ENCODE measurements at places on chromosomes 6 and 20. TPM values are rescaled to one million over a fixed set of nuclear protein-coding genes. Genes with fewer than 3 reads are reported as not detected.

DNA sequence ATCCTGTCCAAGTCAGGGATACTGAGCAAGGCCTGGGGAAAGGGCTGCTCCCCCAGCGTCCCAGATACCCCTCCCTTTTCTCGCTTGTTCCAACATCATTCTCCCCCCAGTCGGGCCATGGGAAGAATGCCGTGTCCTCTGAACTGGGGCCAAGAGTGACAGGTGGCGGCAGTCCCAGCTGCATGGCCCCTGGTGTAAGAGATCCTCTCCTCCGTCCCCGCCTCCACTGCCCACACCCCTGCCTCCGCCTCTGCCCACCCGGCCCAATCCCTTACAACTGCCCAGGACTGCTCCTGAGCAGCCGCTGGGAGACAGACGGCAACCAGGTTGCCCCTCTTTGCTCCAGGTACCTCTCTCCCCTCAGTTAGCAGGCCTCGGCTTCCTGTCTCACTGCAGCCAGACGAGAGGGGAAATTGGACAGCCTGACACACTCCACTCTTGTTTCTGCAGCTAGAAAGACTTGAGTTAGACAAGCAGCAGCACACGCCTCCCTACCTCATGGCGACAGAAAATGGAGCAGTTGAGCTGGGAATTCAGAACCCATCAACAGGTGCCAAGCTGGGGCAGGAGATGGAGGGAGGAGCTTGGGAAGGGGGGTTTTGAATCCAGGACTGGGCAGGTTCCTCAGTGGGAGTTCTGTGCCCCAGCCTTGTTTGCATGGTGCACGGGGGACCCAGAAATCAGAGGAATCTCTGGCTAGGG is at the start of gene MYLK2:
TSS of gene MYLK2 (plus strand) at position 274 of the 702 bp plus-strand sequence. CDS start at position 499, 225 bp downstream.
- no peak for DNase-seq

DNA sequence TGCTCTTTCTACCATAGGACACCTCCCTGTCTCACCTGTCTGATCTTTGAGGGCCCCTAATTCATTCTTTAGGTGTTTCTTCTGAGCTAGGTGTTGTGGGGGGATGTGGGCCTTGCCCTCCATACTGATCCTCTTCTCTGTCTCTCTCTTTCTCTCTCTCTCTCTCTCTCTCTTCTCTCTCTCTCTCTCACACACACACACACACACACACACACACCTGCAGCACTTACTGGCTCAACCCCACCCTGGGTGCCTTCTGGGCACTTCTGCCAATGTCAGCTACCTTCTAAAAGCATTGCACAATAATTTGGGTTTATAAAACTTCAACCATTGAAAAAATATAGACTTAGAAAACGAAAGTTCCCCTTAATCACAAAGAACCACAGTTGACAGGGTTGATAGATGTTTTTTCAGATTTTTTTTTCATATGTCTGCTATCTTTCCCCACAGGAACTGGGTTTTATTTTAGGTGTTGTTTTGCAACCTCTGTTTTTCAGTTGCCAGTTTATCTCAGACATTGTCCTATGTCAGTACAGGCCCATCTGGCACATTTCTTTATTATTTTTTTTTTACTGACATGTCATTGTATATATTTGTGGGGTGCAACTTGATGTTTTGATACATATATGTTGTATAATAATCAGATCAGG is 28.1 kb downstream of the PKIG start:
- DNase-seq, result no peak

GRCh38 chr6:44422531-44422930 is 35.0 kb downstream of the CDC5L start:
- DNase-seq, result no peak

DNA sequence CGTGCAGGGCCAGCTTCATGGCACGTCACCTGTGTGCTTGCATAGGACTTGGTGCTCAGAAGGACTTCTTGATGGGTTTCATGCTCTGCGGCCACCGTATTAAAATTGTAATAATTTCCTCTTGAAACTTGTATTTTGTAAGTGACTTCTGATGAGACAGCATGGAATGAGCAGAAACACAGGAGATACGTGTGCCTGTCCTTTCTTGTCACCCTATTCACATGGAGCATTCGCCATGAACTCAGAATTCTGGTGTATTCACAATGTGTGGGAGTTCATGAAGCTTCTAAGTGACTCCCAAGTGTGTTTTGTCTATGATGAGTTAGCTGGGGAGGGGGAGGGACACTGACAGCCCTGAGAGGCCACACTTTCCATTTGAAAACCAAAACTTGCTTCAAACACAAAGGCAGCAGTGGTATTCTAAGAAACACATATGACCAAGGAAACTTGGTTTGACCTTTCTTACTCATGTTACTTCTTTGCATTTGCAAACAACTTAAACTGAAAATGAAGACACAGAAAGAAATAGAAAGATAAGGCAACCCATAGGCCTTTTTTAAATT is 92.1 kb upstream of the NEDD9 start:
- no peak for DNase-seq

GRCh38 chr6:143804835-143805239 is 38.3 kb upstream of the LTV1 start:
- DNase-seq, result no peak

DNA sequence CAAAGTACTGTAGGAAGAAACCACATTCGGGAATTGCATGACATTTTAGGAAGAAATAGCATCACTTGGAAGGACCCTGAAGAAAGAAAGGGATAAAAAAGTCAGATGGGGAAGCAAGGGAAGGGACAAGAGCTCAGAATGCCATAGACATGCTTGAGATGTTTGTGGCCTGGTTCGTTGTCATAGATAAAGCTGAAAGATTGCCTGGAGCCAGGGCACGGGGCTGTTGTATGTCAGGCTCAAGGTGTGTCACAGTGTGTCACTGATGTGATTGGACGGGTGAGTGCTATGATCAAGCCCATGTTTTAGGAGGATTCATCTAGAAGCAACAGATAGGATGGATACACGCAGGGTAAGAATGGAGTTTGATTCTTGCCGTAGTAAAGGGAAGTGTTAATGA is 216.2 kb upstream of the SOX4 start:
- no peak for DNase-seq

GRCh38 chr6:158161566-158162254 is 6.4 kb downstream of the SERAC1 start:
- DNase-seq, result no peak

- no peak for DNase-seq
Measured at GRCh38 chr6:149990212-149990660, 26.5 kb downstream of the ULBP1 start.

DNA sequence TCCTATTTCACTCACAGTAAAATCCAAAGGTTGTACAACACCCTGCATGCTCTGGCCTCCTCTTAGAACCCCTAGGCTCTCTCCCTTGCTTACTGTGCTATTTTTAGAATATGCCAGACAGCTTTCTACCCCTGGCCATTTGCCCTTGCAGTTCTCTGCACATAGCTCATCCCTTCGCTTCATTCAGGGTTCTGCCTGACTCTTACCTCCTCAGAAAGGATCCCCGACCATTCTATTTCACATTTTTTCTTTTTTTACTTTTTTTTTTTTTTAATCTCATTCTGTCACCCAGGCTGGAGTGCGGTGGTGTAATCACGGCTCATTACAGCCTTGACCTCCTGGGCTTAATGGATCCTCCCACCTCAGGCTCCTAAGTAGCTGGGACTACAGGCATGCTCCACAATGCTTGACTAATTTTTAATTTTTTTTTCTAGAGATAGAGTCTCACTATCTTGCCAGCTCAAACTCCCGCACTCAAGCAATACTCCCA is 33.6 kb downstream of the COMMD7 start:
- DNase-seq, result no peak

DNA sequence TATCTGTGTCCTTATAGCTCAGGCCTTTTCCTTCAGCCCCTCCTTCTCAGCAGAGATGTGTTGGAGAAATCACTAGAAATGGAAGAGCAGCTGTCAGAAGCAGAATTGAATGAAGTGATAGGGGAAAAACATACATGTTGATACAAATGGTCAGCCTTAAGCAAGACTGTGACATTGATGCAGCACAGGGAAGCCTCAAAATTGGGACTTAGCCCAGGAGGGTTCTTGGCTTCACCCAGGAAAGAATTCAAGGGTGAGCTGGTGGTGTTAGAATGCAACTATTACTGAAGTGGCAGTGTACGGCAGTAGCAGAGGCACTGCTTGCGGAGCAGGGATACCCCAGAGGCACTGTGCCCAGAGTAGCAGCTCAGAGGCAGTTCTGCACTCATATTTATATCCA is 8.0 kb upstream of the KIF16B start:
- DNase-seq, result no peak

- DNase-seq, result no peak
Measured at GRCh38 chr6:134797400-134798113, 152.3 kb downstream of the ALDH8A1 start.

DNA sequence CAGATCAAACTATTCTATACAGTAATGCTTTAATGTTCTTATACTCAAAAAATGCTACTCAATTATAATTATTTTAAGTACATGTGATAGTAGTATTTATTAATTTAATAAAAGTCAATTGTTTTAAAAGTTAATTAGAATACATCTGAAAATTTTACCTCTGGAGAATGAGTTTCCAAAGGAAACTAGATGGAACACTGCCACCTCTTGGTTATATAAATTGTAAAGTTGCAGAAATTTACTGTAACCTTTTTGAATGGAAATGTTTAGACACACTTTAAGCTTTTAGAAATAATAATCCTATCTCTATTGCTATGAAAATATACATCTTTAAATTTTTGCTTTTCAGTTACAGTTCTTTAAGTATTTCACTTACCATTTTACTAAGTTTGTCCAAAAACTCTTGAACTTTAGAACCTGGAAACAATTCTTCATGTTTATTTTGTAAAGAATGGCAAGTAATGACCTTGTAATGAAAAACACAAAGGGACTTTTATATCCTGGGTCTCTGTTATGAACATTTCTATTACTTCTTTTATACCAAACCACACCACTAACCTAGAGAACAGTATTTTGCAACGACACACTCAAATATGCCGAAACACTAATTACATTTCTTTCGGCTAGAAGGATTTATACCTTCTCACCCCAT is 10.9 kb upstream of the BMP5 start:
- DNase-seq, result no peak

GRCh38 chr6:130577178-130577919 is 211.5 kb downstream of the TMEM200A start:
- DNase-seq, result no peak

DNA sequence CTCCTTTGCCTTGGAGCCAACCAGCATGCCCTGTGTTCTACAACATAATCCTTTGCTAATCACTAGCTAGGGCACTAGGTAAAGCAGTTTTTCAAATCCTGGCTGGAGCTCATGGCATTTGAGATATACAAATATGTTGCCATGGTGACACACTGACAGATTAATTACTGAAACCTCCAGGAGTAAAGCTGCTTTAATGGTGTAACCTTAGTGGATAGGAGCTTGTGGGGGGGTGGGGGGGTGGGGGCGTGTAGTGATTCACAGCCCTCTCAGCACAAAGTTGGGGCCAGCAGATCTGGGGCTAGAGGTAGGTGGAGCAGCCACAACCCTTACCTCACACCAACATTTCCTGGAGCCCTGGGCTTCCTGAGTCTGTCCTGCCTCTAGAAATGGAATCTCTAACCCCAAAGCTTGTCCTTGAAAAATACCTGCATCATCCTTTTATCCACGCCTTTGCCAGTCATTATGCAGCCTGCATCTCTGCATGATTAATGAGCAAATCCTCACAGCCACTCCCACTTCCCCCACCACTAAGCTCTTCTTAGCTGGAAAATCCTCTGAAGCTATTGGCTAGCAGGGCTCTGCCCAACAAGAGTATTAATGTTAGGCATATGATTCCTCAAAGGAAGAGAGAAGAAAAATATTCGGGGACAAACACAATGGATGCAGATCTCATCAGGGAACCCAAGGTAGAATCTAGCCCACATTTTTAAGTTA is 84.5 kb upstream of the PRND start:
- DNase-seq, result no peak

DNA sequence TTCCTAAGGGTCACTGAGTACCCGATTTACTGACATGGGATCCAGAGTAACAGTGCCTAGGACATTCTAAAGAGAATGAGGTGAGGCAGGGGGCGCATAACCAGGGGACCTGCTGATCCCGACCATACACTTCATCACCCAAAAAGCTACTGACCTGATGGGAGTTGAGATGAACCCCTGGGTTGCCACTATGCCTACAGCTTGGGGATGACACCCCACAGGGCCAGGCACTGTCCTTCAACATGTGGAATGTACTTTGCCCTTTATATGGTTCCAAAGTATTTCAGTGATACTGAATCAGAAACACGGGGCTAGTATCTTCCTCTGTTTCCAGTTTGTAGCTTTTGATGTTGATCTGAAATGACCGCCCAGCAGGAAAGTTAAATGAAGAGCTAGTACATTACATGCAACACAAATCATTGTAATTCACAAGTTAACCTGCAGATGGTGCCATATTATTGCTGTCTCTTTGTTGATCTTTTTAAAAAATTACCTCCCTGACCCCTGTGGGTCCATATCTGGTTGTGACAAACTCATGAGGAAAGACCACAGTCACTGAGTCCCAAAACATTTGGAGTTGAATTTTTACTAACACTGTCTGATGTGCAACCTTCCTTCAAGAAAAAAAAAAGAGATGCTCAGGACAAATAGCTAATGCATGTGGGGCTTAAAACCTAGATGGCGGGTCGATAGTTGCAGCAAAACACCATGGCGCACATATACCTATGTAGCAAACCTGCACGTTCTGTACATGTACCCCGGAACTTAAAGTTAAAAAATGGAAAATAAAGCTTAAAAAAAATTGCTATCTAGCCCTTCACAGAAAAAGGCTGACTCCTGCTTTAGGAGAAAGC is 42.7 kb upstream of the GCNT2 start:
- DNase-seq, result no peak

GRCh38 chr6:113970805-113971676 is at the start of gene HDAC2:
Gene HDAC2 (minus strand): TSS chr6:113971148. CDS start chr6:113970908, 240 bp downstream.
- DNase-seq, result peak; percentile 89

- no peak for DNase-seq
Measured at GRCh38 chr20:52219441-52219840, 27.9 kb upstream of the ZFP64 start.

Gene CST5
- not detected for total RNA-seq

Gene PSORS1C1
- total RNA-seq, result not detected

Gene IBTK
- 44.3 TPM for total RNA-seq

Gene SLC35D3
- not detected for total RNA-seq

Gene ADAM33
- total RNA-seq, result 7.3 TPM

Gene THEMIS
- not detected for total RNA-seq

Gene HSPA12B
- 0.03 TPM for total RNA-seq

Gene PAX1
- not detected for total RNA-seq

Gene BMP5
- 4.2 TPM for total RNA-seq

Gene OLIG3
- total RNA-seq, result not detected

Gene SULF2
- total RNA-seq, result 0.20 TPM

Gene INSM1
- total RNA-seq, result not detected

Gene TCP1
- 269 TPM for total RNA-seq

All from MG63 (cell line).